ENCODE measurements at places on chromosomes 5 and 9.
A peak's percentile ranks its signal among the peaks of the same experiment; 100 is the strongest.

GRCh38 chr5:57362951-57363350, 119.7 kb downstream of the ACTBL2 start:
- DNase-seq = no peak

DNA sequence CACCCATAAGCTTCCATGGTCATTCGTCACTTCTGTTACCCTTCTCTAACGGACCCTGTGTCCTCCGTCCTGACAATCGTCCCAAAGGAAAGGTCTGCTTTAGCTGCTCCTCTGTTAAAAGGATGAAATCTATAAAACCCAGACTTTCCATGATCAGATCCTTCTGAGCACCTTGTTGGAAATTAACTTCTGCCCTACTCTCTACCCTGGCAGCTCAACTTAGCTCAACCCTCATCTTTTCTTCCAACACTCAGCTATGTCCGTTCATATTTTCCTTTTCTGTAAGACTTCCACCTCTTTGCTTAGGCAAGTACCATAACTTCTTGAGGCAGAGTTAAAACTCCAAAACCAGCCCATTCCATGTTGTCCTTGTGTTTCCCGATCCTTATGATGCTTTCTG, 205.4 kb downstream of the SPATA31A6 start:
- DNase-seq = no peak

DNA sequence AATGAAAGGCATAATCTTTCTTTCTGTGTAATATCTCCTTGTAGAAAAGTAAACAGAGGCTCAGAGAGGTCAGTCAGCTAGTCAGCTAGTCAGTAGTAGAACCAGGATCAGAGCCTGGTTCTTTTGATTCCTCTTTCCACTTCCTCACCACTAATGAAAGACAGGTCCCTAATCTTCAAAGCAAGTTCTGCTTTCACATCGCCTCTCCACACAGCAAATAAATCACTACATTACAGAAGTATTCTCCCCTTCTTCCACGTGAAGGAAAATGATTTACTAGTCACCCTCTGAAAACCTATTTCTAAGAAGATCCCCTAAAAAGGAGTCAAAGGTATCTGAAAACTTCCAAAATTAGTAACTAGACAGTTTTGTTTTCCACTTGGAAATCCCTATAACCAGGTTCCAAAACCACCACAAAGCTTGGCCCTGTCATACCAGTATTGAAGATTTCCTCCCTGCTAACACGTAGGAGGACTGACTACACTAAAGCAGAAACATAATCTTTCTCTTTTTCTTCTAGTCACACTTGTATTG, 140.5 kb upstream of the TARS1 start:
- DNase-seq = no peak

DNA sequence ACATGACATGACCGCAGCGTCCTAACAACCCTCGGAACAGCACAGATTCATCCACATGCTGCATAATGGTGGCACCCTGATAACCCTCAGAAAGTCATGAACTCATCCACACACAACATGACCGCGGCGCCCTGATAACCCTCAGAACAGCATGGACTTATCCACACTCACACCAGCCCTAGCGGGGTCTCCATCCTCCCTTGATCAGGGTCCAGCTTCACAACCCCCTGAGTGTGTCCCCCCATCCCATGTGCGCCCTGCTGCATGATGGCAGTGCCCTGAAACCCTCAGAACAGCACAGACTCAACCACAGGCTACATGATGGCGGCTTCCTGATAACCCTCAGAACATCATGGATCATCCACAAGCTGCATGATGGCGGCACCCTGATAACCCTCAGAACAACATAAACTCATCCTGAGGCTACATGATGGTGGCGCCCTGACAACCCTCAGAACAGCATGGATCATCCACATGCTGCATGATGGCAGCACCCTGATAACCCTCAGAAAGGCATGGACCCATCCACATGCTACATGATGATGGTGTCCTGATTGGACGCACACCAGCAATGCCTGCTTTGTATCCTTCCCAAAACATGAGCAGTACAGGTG, 28.3 kb downstream of the SLC6A3 start:
- DNase-seq = no peak

GRCh38 chr9:12906646-12907045, 131.8 kb downstream of the LURAP1L start:
- DNase-seq = no peak

DNA sequence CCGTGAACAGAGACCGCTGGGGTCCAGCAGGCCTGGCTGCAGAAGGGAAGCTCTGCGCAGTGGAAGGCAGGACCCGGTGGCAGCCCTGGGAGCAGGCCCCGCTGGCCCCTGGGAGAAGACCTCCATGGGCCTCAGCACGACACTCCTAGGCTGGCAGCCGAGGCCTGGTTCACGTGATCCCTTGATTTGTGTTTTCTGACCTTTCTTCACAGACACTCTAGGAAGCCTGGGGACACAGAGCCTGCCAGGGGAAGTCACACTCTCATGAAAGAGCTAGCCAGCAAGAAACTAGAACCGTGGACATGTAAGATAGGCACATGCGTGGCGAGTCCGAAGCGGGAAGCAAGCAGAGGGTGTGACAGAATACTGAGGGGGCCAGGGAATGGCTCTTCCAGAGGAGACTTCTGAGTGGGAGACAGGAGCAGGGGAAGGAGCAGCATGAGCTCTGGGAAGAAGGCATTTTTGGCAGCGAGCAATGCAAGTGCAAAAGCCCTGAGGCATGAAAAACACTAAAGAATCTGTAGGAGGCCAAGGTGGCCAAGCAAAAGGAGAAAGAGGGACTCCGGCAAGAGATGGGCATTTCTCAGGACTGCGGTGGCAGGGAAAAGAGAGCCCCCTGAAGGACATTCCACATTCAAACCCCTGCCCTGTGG, 26.6 kb upstream of the IL17B start:
- no peak for DNase-seq

- DNase-seq = no peak
Observed at GRCh38 chr5:126277762-126278161, 145.4 kb upstream of the GRAMD2B start.

DNA sequence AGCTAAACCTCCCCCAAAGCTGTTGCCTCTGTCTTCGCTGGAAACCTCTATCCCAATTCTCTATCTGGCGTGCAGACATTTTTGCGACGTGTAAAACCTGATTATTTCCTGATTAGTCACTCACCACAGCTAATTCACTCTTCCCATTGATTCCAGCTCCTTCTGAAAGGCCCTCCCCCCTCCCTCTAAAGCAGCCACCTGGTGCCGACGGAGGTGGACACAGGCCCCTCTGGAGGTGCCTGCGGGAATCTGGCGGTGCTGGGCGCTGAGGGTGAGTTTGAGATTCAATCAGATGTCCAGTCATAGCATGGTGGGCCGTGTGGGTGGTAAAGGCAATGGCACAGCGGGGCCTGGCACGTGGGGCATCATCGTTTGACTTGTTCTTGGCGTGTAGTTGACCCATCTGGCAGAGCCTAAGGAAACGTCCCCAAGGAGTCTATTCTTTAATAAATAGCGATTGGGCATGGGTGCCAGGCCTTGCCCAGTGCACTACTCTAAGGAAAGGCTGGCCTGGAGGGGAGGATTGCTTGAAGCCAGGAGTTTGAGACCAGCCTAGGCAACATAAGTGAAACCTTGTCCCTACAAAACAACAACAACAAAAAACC, 271.1 kb upstream of the MVB12B start:
- DNase-seq = peak; percentile 76

DNA sequence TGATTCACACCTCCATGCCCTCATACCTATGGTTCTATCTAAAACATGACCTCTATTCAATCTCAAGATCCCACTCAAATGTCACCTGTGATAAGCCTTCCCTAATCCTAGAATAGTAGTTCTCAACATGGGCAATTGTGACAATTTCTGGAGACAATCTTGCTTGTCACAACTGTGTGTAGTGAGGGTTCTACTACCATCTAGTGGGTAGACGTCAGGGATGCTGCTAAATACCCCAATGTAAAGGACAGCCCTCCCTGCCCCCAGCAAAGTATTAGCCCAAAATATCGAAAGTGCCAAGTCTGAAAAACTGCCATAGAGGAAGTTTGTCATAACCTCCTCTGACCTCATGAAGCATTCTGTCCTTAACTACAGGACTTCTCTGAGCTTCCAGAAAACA, 32.0 kb downstream of the TBCA start:
- DNase-seq = no peak

GRCh38 chr9:110971234-110971633, 67.0 kb downstream of the LPAR1 start:
- DNase-seq = no peak

DNA sequence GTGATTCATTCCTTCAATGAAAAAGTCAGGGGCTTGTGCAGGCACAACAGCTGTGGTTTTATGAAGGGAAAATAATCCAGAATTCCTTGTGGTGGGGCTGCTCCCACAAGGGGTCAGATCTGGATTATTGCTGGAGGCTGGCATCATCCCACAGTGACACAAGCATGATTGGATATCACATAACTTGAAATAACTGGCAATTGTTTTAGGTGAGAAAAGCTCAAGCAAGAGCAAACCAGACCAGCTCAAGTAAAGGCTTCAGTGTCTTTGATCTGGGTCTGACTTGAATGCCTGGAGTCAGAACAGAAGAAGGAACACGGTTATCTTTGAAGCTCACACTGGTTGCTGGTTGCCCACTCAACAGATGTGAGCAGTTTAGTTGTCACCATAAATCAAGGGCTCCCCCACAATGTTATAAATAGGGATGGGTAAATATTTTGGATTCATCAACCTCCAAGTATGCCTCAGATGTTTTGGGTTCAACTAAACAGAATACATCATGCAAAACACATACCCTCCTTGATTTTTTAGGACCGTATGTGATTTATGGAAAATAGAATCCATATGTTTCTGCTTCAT, 3.1 kb upstream of the ZNF474 start:
- DNase-seq = no peak

- DNase-seq = no peak
Observed at GRCh38 chr5:95508550-95508949, 46.2 kb downstream of the SKIC3 start.
